Activated CD4-positive, alpha-beta T cell treated with anti-CD3 and anti-CD28 coated beads for 24 hours (primary cell): ENCODE measurements at places on chromosomes 3 and 15.

DNA sequence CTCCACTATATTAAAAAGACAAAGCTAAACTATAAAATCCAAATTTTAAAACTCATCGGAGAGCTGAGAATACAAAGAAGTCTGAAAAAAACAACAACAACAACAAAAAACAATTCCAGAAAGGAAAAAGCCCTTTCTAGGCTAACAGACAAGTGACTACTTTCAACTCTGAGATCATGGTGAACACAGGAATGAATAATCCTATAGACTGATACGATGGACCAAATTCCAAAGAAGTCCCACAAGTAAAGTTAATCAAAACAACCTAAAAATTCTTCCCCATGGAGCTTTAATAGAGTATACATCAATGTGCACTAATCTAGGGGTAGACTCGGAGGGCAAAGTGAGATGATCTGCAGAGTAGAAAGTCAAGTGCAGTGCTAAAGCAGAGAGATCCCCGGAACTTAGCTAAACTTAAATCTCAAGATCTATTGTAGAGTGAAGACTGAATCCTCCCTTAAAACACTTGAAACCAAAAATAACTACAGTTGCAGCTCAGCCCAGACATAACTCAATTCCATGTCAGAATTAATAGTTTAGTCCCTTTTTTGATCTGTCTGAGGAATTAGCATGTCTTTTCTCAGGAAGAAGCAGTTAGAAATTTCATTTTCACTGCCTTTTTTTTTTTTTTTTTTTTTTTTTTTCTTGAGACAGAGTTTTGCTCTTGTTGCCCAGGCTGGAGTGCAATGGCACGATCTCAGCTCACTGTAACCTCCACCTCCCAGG lies 43.5 kb downstream of the MYO9A start:
- DNase-seq, result no peak

DNA sequence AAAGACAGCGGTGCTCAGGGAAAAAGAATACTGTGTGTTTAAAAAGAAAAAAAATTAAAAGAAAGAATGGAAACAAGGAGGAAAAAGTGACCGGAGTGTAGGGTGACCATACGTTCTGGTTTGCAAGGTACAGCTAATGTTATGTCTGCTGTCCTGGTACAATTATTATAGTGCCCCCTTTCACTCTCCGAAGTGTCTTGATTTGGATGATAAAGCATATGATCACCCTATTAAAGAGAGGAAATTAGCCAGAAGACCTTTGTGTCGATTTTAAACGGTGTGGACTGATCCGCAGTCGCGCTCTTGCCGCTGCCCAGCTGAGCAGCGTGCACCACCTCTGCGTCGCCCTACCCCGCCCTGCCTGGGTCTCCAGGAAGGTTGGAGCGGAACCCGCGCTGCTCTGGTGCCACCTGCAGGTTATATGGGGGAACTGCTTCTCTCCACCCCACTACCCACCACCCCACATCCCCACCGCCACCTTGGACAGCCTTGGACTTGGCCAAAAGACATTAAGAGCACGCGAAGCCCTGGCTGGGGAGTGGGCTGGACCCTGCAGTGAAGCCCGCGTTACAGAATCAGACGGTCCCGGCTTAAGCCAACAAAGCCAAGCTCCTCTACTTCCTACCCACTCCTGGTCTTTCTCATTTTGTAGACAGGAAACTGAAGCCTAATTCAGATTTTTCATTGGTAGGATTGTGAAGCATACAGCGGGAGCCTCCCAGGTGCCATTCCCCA lies 41.2 kb upstream of the UBE2Q2 start:
- peak; percentile 73 for DNase-seq

DNA sequence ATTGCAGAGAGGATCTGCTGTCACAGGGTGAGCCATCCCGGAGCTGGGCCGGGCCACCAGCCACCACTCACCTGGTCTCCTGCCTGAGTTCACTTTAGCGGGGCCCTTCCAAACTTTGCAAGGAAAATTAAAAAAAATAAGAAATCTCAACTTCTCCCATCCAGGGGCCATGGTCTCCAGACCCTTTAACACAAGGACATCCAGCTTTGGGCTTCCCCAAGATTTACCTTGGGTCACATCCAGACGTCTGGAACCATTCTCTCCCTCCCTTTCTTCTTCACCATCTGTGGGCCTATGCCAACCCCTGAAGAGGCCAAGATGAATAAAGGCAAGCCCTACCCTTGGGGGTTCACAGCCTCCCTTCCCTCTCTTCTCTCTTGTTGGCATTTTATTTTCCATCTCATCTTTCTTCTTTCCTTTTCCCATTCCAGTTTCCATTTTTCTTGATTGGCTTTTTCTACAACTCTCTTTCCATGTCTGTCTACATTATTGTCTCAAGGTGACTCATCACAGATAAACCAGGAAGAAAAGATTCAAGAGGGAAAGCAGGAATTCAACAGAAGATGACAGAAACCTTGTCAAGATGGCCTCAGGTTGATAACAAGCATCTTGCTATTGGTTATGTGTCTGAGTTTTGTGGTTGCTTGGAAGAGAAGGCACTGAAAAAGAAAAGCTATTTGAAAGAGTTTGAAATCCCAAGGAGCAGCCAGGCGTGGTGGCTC lies 49.5 kb downstream of the ITGA11 start:
- no peak for DNase-seq

DNA sequence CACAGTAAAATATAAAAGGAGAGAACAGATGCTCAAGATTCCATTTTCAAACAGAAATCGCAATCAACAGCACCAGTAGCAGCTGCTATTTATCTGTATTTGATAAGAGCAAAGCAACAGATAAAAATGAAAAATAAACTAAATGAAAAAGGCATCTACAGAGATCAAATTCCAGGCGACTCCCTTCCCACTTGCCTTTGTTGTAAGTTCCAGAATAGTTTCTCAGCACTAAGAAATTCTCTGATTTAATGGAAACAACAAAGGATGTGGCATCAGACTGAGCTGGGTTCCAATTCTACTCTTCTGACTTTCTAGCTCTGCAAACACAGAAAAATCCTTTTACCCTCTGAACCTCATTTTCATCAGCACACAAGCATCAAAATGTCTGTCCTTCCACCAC lies 110.8 kb upstream of the MME start:
- no peak for DNase-seq

- DNase-seq, result no peak
Observed at GRCh38 chr15:55627730-55628368, 39.7 kb upstream of the PYGO1 start.

GRCh38 chr3:43873723-43874122 lies 183.0 kb downstream of the ABHD5 start:
- DNase-seq, result no peak

GRCh38 chr15:98440917-98441316 lies 207.4 kb upstream of the IGF1R start:
- DNase-seq, result no peak

DNA sequence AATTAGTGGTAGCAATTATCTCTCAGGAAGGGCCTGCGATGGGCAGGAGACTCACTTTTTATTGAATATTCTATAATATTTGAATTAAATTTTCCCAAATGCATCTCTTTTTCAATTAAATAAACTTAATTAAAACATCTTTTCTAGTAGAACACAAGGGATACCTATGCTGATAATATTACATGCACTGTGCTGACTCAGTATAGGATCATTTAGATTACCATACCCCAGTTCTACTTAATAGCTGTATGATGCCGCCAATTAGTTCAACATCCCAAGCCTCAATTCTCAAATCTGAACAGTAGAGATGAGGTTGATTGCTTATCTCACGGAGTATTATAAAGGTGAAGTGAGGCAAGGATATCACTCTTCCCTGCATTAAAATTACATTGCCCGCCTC lies 149.2 kb downstream of the SLCO3A1 start:
- no peak for DNase-seq

DNA sequence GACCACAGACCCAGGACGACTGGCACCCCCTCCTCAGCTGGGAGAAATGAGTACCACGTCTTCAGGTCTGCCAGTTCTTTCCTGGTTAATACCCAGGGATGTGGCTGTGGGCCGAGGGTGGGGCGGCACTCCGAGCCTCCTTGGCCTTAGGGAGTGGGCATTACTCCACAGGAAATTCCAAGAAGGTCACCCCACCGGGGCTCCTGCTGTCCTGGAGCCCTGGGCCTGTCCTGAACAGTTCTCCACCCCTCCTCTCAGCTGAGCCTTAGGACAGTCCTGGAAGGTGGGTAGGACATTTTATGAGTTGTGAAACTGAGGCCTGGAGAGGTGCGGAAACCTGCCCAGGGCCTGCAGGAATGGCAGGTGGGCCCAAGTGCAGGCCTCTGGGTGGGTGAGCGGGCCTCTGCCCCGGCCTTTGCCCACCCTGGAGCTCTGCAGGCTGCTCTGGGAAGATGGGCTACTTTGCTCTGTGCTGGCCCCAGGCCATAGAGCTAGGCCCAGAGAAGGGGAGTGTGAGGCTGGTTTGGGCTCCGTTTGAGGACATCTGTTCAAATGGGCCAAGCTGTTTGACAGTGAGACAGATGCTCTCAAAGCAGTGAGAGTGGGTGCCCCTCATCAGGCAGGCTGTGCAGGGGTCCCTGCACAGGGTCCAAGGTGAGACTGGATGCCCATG lies 103.1 kb downstream of the TMEM266 start:
- DNase-seq, result no peak

- DNase-seq, result no peak
Observed at GRCh38 chr3:101972430-101973162, 123.3 kb downstream of the NFKBIZ start.

DNA sequence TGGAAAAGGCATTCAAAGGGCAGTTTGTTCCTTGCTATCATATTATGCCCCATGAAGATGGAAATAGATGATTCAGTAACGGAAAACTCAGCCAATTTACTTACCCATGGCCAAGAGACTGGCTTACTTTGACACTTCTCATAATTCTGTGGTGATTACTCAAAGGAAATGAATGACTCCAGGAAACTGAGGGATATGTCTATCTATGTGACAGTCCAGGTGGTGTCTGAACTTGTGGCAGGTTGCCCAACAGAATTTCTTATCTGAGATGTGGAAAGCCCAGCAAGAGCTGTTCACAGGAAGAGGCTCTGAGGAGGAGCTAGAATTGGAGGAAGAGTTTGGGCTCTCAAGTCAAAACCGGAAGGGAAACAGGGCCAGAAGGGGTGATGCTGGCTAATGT lies 91.2 kb downstream of the KCNAB1 start:
- DNase-seq, result no peak

DNA sequence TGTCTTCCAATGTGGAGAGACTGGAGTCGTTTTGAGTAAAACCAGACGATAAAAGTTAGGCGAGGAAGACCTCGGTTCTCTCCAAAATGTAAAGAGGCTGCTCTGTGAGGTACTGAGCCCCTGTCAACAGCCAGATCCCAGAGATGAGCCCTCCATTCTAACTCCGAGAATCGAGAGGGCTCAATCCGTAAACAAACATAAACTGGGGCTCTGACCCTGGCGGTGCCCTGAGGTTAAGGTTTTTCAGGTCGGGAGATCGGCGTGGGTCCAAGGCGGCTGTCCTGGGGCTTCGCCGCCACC lies 417 bp downstream of the TBCCD1 start:
- DNase-seq, result no peak

- DNase-seq, result no peak
Observed at GRCh38 chr3:25663347-25663868, 1.3 kb downstream of the TOP2B start.

GRCh38 chr3:137103739-137104138 lies 146.0 kb downstream of the IL20RB start:
- no peak for DNase-seq

DNA sequence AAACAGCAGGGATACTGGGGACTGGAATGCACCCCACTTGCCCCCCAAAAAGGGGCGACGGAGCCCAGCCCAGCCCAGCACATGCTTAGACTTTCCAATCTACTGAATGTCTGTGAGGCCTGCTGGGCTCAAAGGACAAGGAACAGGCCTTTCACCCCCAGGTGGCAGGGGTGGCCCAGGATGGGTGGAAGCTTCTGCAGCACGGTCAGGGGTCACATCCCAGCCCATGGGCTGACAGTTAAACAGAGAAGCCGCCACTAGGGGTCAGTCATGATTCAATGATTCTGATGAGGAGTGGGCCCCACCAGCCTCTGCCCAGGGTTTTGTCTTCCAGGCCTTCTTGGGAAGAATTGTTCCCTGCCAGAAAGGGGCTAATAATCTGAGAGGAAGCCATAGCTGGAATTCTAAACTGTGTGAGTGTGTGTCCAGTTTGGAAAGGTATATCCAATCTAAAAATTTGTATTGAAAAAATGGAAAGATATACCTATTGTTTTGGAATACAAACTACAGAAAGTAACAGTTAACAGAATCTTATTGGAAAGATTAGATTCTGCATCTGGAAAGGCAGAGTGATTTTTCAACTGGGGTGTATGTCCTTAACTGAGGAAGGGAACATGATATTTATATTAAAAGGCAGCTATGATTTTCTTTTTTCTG lies 2.2 kb downstream of the CHRNB4 start:
- peak; percentile 40 for DNase-seq

- DNase-seq, result no peak
Observed at GRCh38 chr3:42960282-42960681, 18.8 kb upstream of the GASK1A start.

DNA sequence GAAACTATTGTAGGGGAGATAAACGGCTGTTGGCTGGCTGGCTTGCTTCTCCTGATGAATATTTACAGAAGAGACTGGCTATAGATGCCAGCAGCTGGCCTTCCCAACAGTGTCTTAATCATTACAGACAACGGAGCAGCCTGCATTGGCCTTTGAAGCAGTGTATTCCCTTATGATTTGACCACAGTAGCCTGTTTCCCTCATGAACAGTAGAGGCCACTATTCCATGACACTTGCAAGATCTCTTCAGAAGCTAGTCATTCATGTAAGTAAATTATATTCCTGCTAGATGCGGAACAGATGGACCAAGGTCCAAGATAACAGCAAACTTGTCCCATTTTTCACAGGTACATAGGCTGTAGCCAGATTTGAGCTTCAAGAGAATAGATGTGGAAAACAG lies 47.3 kb downstream of the TMCO5A start:
- DNase-seq, result no peak

DNA sequence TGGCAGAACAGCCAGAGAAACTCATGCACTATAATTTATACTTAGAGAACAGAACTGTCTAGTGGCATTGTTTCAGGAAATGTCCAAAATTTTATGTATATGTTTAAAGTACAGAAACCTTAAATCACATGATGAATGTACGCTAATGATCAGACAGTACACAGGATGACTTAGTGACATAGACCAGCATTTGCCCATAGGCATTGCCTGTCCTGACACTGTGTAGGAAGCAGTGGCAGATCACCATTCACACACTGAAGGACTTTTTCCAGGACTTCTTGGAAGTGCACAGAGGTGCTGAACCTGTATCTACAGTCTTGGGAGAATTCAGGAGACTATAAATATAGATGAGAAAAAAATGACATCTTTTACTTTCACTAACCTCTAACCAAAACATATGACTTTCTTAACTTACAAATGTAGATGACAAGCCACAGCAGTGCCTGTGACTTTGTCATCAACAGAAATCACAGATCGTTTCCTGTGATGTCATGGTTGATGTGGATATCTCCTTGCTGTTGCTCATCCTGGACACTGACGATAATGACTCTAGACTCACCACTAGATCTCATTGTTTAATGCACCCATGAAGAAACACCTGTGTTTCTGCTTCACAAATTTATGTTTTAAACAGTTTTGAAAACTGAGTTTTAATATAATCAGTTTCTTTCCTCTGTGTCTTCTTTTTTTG lies 183.2 kb downstream of the CACNA2D3 start:
- DNase-seq, result no peak
